ENCODE measurements at places on chromosomes 3 and 15.

DNA sequence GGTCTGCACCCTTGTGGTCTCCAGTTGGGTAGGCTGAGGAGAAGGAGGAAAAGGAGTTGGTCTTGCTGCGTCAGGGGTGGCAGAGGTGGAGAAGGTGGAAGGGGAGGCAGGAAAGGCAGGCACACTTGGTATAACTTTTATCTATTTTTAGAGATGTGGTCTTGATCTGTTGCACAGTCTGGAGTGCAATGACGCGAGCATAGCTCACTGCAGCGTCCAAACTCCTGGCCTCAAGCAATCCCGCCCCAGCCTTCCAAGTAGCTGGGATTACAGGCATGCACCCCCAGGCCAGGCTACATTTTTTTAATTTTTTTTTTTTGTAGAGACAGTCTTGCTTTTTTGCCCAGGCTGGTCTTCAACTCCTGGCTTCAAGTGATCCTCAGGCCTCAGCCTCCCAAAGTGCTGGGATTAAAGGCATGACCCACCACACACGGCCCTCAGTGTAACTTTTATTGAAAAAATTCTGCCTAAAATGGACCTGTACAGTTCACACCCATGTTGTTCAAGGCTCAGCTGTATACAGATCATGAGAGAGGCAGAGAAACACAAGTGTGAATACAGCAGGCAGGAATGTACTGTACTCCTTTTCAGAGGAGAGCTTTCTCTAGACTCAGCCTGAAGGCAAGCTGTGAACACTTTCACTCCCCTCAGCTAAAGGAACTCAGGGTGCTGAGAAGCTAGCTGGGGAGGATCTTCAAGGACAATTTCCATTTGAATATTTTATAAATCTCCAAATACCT, 2.1 kb upstream of the RHOV start:
- DNase-seq: no peak

GRCh38 chr15:100932676-100933348, 13.7 kb downstream of the LRRK1 start:
- no peak for DNase-seq

DNA sequence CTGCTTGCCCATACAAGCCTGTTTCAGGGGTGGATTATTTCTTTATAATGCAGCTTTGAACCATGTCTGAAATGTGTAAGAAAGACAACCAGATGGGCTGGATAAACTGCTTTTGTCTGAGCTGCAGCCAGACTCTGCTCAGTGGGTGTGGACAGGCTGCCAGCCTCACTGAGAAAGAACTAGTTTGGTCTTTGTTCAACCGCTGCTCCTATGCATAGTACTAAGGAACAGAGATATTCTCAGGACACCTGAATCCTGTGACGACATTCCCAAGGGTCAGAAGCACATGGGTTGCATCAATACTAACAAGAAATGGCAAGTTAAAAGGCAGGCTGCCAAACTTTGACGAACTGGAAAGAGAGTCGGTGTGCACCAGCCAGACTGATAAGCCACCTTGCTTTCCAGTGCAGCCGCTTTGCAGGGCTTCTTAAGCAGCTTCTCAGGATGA, 57.2 kb downstream of the PLD1 start:
- DNase-seq: no peak

GRCh38 chr3:9298236-9298635, 48.8 kb upstream of the SRGAP3 start:
- DNase-seq: no peak

DNA sequence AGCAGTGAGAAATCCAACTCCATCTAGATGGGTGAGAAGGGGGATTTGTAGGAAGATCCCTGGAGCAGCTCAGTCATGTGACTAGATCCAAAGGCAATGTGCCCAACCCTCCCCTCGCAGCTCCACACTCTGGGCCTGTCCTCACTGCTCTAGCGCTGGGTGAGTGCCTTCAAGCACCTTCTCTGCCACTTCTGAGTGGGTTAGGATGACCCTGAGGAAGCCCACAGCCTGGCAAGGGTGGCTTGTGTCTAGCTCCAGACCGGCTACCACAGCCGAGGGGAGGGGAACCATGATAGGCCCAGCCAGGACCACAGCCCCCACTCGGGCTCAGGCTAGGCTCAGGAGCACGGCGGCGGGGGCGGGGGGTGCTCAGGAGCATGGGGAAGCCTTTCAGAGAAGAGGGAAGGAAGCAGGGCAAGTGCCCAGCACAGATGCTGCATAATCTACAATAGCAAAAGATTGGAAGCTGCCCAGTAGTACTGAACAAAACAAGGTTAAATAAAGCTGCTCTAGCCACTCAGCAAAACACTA, 1.7 kb downstream of the SPATA12 start:
- DNase-seq: no peak

DNA sequence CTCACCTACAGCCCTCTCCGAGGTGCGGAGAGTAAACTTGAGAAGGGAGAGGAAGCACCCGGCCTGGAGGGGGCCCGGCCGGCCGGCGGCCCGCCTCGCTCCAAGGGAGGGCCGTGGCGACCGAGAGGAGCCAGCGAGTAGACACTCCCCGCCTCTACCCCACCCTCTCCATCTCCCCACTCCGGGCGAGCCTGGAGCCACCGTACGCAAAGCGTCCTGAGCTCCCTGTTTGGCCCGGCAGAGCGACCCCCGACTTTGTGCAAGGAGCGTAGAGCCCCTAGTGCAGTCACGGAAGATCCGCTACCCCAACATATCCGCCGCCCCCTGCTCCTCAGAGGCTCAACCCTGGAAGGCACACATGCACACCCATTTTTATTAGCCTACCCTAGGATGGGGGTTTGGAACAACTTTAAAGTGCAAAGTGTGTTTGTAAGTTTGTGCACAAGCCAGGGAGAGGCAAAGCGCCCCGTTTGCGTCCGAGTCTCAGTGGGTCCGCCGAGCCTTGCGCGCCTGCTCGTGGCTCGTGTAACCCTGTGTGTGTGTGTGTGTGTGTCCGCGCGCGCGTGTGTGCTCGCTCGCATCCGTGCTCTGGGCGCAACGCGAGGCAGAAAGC, 508 bp upstream of the SMAD6 start:
- DNase-seq: no peak

GRCh38 chr3:160027541-160028195, 39.0 kb downstream of the IL12A start:
- no peak for DNase-seq

DNA sequence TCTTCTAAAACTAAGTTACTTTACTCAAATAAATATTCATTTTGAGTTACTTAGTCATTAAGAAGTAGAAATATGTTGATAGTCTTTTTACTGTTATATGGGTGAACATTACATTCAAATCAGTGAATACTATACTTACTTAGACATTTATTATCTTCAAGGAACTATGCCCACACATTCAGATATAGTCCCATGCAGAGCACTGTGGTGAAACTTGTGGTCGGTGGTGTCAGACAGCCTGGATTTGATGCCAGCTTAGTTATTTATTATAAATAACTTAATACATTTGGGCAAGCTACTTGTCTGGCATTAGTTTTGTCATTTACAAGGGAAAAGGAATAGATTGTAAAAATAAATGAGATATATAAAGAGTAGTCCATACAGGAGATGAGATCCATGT, 149.5 kb downstream of the RAP2B start:
- no peak for DNase-seq

GRCh38 chr3:99941211-99941610, 123.5 kb downstream of the CMSS1 start:
- DNase-seq: no peak

DNA sequence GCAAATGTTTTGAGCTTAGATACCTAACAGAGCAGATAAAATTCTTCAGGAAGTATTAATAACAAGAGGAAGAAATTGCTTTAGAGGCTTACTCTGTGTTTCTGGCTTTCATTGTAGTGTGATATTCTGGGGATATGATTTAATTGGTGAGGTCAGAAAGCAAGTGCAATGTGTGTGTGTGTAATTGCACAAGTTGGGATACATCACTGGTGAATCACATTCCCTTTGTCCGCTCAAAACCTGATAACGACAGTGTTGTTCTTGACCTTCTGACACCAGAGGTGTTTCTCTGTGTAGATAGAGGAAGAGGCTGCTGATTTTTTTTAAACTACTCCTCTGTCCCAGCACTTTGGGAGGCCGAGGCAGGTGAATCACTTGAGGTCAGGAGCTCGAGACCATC, 161.1 kb downstream of the CACNA2D3 start:
- DNase-seq: no peak

GRCh38 chr3:129745253-129745652, 138.8 kb upstream of the PLXND1 start:
- no peak for DNase-seq
